Stimulated activated CD4-positive, alpha-beta T cell treated with anti-CD3 and anti-CD28 coated beads, Interleukin-15, amount 100 ng/mL, for 48 hours (primary cell): ENCODE measurements at places on chromosomes 13 and 19.
A peak's percentile ranks its signal among the peaks of the same experiment; 100 is the strongest.

GRCh38 chr13:46010148-46010547 lies 42.4 kb downstream of the ZC3H13 start:
- no peak for DNase-seq

DNA sequence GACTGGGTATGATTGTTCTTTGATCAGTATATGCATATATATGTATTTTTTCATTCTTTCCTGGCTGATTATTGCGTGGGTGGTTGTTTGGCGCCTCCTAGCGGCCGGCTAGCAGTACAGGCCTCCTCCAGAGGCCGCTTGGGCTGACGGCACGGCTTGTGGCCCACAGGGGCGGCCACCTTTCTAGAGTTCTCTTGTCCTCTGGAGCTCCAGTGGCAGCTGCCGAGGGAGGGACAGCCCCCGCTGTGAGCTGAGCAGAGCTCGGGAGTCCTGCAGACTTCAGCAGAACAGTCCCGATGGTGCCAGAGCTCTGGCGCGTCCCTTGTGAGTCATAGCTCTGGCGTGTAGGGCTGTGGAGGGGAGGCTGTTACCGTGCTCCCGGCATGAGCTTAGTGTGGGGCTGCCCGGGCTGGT lies 22.5 kb upstream of the ZNF429 start:
- DNase-seq = peak; percentile 41

DNA sequence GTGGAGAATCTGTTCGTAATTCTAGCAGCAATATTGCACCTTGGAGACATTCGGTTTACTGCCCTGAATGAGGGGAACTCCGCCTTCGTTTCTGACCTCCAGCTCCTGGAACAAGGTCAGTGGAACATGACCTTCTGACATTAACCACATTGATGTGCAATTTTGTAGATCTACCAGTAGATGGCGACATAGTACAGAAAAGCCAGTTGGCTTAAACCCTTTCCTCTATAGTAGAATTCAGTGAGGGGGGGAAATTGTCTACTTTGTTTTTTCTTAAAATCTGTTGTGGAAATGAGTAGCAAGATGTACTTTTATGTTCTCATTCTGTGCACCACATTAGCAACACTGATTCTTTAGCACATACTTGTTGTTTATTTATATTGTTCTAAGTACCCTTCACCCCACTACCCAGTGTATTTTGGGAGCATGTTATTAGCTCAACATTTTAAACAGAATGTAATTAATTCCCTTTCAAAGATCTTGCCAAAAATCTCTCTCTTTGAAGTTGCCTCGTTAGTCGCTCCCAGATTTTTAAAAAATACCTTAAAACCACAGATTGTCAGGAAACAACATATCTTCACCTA lies 332.2 kb downstream of the MYO16 start:
- no peak for DNase-seq

- no peak for DNase-seq
These were observed 704 bp upstream of the NOTCH3 start for GRCh38 chr19:15201374-15202023.

GRCh38 chr19:18364826-18365528 lies 21.0 kb upstream of the GDF15 start:
- DNase-seq = no peak

DNA sequence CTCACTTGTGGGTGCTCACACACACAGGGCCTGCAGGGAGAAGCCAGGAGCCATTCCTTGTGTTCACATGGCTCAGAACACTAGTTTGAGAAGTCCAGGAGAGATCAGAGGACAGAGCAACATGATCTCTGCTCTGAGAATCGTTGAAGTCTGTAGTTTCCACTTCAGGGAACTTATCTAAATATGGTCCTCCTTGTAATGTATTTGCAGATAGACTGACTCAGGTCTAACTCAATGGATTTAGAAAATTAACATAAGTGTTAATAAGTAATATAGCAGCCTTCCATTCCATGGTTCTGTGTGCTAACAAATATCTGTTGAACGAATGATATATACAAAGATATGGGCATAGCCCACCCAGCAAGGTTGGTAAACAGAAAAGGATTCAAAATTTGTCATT lies 119.8 kb upstream of the STARD13 start:
- no peak for DNase-seq

DNA sequence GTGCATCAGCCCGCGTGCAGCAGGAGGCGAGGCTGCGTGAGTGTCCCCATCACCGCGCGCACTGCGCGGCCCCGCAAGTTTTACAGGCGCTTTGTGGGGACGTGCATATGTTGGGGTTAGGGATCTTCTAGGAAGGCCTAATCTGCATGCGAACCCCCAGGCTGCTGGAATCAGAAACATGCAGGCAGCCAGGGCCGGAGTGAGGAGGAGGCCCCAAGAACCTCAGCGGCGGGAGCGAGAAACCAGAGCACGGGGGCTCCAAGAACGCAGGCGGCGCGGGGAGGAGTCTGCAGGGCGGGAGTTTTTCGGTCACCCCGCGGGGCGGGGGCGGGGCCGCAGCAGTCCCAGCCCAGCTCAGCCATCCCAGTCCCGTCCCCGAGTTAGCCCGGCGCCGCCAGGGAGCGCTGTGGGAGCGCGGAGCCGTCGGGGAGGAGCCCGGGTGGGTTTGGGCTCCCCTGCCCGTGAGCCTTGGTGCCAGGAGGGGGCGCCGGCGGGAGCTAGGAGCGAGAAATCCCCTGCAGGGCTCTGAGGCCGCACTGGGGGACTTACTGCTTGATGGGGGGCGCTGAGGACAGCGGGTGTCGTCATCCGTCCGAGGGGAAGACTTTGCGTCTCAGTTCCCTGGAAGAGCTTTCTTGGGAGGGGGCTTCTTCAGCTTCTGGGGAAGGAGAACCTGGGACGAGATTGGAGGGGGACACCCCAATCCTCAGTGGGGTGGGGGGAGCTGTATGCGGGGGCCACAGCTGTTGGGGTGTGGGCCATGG lies 933 bp upstream of the NRTN start:
- peak; percentile 90 for DNase-seq

- DNase-seq = no peak
These were observed 21.2 kb upstream of the CPB2 start for GRCh38 chr13:46126056-46126455.

GRCh38 chr19:52034051-52034728 lies 6.0 kb upstream of the ZNF614 start:
- DNase-seq = no peak

DNA sequence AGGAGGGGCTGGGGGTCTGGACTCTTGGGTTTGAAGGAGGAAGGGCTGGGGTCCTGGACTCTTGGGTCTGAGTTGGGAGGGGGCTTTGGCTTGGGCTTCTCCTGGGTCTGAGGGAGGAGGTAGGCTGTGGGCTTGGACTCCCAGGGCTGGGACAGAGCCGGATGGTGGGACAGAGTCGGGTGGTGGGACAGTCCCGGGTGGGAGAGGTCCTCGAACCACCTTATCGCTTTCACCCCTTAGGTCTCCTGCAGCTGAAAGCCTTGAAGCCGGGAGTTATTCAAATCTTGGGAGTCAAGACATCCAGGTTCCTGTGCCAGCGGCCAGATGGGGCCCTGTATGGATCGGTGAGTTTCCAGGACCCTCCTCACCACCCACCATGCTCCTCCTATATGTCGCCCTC lies 1.4 kb downstream of the FGF21 start:
- no peak for DNase-seq

DNA sequence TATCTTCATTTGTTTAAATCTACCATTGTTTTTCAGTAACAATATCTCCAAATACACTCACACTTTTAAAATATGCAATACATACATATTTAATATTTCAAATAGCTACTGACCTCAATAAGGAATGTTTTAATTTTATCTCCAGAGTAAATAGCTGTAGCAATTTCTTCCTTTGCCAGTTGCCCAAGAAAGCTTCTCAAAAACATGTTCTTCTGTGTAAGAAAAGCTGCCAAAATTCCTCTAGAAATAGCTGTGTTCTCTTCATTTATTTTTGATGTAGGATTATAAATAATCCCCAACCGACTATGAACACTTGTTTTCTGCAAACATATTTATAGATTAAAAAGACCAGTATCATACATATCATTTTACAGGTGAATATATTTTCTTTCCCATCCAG lies 150.5 kb downstream of the UGGT2 start:
- DNase-seq = no peak

GRCh38 chr13:53004573-53004972 lies 24.0 kb upstream of the OLFM4 start:
- no peak for DNase-seq

DNA sequence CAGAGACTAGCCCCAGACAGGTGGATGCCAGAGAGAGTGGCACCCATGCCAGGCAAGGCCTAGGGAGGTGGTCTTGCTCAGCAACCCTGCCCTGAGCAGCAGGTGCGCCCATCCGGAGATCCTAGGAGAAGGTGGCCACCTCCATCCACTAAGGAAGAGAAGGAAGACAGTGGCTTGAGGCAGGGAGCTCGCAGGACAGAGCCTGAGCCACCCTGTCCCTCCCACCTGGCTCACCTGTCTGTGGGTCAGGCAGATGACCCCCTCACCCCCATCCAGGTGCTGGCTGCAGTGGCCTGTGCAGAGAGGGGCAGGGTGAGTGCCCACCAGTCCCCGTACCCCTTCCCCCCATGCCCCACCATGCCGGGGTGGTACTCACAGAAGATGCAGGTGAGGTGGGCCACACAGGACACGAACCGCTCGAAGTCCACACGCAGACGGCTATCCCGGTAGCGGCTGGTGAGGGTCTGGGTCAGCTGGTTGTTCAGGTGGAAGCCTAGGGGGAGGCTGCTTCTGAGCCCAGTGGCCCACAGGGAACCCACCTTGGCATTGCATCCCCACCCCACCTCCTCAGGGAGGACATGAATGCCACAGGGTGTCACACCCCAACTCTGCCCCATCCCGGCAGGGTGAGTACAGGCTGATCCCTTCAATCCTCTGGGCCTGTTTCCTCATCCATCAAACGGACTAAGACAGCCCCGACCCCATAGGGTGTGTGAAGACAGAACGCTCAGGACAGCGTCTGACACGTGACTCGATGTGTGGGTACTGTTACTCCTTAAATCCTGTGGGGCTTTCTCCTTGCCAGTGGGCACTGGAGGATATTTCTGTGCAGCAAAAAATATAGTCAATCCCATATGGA lies 13.3 kb downstream of the CAPN12 start:
- no peak for DNase-seq

- DNase-seq = no peak
These were observed 9.5 kb downstream of the RUBCNL start for GRCh38 chr13:46377554-46377953.

- DNase-seq = no peak
These were observed 839 bp downstream of the COG6 start for GRCh38 chr13:39656325-39656677.

DNA sequence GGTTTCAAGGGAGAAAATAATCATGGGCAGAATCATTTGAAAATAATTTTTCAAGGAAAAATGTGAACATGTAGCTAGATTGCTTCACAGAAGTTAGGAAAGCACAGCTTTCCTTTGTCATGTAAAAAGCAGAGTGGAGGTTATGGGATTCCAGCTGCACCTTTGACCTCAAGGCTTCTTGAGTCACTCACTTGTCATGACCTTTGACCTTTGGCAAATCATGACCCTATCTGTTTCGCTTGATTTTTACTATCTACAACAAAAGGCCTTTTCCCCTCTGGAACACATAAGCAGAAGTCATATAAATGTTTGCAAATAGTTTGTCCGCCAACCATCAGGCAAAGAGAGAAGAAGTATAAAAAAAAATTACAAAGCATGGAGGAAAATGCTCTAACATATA lies 210.7 kb upstream of the MIR17HG start:
- no peak for DNase-seq

- no peak for DNase-seq
These were observed 110.3 kb downstream of the TUBA3C start for GRCh38 chr13:19071161-19071936.

DNA sequence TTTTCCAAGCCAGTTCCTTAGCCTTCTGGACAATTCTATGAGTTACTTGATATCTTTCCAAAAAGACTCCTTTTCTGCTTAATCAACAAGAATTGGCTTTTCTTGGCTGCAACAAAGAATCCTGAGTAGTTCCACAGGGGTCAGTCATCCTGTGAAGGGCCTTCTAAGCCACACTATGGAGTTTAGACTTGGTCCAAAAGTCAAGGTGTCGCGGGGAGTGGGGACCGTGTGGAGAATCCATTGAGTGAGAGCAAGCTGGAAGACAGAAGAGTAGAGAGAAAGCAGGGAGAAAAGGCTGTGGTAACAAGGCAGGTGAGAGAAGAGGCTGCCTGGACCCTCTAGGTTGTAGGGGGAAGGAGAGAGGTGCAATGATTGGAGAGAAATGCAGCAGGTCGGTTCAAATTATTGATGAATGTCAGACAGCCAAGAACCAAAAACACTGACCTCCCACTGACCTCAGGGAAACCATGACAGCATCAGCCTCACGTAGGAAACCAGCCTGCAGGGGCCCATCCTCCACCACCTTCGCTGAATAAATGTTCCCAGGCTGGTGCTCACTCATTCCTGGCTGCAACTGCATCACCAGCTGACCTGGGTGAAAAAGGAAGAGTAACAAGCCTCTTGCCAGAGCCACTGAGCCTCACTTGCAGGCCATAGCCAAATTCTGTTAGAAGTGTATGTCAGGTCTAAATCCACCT lies 7.1 kb upstream of the IFT88 start:
- DNase-seq = no peak

DNA sequence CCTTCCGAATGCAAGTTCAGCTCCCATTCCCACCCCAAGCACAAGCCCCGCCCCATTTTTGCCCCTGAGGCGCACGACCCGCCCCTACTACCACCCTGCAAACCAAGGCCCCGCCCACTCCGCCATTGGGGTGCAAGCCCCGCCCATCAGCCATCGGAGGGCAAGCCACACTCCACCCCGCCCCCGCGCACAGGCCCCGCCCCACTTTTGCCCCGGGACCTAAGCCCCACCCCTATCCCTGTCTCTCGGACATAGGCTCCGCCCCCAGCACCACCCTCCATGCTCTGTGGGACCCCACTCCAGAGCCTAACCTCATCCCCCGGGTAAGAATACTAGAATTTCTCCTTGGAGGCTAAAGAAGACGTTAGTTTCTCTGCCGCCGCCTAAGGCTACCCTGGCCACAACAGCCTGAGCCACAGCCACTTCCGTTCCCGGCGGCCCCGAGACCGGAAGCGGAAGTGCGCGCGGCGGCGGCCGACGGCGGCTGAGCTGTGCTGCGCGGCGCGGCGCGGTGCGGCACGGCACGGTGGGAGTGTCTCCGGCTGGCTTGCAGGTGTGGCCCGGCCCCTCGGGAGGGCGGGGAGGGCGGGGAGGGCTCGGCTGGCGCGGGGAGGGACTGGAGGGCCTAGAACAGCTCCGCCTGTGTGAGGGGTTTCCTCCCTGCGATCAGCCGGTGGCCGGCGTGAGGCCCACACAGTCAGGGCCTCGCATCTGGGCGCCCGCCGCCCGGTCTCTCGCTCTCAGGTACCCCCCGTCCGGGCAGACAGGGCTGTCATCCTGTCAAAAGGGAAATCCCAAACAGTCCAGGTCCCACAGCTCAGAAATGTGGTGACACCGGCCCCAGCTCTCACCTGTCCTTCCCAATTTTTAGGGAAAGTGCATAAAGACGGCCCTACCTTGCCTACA lies at the start of gene ZNF333:
TSS of gene ZNF333 (plus strand) at position 451 of the 906 bp plus-strand sequence. CDS start 3,444 bp downstream, outside the sequence.
- DNase-seq = peak; percentile 98

GRCh38 chr13:49220036-49220855 lies at the start of gene MLNR:
Gene MLNR (plus strand): TSS chr13:49220338. CDS start chr13:49220338, 0 bp downstream.
- peak; percentile 27 for DNase-seq

- no peak for DNase-seq
These were observed 14.4 kb downstream of the LIG4 start for GRCh38 chr13:108200781-108201398.
